ENCODE measurements at places on chromosomes 12 and 14.

DNA sequence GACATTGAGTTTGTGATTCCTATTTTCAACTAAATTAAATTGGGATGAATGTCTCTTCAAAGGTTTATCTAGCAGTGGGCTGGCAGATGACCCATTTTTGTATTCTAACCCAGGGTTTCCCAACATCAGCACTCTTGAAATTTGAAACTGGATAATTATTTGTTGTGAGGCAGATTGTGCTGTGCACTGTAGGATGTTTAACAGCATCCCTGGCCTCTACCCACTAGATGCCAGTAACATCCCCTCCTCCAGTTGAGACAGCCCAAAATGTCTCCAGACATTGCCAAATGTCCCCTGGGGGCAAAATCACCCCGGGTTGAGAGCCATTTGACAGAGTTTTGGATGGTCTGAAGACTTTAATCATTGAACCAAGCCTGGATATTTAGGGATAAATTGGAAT, 11.1 kb downstream of the DAAM1 start:
- no peak for DNase-seq

- no peak for DNase-seq
Measured at GRCh38 chr14:59849411-59850130, 21.0 kb downstream of the RTN1 start.

GRCh38 chr14:89959853-89960445, 4.2 kb downstream of the TDP1 start:
- no peak for DNase-seq

DNA sequence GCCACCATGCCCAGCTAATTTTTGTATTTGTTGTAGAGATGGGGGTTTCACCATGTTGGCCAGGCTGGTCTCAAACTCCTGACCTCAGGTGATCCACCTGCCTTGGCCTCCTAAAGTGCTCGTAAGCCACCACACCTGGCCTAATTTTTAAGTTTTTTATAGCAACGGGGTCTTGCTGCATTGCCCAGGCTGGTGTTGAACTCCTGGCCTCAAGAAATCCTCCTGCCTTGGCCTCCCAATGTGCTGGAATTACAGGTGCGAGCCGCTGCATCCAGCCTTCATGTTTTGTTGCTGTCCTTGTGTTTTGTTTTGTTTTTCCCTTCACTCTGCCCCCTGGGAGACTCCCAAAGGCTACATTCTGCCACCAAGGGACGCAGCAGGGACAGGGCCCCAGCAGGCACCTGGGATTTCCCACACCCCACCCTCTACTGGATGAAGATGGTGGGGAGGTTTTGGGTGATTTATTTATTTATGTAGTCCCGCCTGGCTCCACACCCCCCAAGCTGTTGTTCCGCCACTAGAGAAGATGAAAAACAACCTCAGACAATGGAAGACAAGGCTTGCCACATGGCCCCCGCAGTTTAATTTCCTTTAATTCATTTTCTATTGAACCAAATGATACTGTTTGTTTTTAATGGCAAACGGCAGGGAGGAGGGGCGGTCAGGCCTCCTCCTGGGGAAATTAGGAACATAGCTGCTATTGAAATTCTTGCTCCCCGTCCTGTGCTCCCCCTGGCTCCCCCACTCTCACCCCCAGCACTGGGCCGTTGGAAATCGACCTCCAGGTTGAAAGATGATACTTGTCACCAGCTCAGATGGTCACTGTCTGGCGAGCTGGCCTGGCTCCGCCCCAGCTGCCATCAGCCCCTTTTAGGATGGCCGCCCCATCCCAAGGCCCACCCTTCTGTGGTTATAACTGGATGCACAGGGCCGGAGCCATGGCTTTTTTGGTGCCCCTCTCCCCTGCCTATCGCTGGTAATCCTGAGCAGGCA, 70.3 kb downstream of the RNFT2 start:
- DNase-seq: no peak

GRCh38 chr12:116138364-116138763, 139.1 kb downstream of the MED13L start:
- DNase-seq: no peak

GRCh38 chr12:53292426-53292825, 2.9 kb upstream of the PFDN5 start:
- no peak for DNase-seq

DNA sequence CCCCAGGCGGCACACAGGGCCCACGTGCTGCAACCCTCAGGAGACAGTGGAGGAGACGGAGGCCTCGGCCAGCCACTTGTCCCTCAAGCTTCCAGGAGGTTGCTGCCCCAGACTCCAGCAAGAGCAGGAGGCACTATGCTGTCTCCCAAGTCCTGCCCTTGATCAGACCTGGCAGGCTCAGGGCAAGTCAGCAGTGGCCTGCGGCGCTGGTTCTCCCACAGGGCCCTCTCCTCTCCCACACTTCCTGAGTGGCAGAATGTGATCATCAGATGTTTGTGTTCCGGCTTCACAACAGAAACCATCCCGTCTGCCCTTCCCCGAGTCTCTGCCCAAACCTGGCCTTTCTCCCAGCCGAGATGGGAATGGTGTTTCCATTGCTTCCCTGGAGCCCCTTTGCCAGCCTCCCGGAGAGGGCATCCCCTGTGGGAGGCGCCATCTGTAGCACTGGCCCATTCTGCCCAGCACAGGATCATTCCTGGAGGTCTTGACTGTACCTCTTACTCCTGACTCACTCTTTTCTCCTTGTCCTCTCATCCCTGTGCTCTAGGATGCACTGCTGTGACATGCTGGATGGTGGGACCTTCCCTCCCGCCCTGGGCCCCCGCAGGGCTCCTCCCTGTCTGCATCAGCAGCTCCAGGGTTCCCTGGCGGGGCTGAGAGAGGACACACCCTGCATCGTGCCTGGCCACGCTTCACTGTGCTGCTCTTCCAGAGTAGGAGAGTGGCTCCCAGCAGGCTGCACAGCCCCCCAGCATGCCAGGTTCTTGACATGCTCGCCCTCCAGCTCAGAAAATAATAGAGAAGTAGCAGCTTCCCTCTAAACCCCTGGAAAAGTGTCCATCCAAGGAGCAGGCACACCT, 114.7 kb upstream of the FKBP4 start:
- DNase-seq: no peak
